ENCODE measurements at places on chromosomes 1 and 21.

- no peak for DNase-seq
These were observed 399.9 kb downstream of the HHAT start for GRCh38 chr1:210728437-210729149.

GRCh38 chr1:78369546-78369945, 121.2 kb upstream of the PTGFR start:
- DNase-seq: no peak

DNA sequence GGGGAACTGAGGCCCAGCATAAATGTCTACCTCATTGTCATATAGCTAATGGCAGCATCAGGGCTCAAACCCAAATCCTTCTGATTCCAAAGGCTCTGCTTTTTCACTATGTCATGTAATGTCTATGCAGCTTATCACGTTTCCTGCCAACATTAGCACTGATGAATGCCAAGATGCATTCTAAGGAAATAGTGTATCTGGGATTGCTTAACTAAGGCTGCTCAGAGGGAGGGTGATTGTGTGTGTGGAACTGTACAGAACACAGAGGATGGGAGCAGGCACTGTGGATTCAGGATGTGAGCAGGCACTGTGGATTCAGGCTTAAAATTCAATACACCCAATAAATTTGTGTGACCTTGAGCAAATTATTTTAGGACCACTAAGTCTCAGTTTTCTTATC, 456.4 kb upstream of the DEPDC1 start:
- DNase-seq: no peak

DNA sequence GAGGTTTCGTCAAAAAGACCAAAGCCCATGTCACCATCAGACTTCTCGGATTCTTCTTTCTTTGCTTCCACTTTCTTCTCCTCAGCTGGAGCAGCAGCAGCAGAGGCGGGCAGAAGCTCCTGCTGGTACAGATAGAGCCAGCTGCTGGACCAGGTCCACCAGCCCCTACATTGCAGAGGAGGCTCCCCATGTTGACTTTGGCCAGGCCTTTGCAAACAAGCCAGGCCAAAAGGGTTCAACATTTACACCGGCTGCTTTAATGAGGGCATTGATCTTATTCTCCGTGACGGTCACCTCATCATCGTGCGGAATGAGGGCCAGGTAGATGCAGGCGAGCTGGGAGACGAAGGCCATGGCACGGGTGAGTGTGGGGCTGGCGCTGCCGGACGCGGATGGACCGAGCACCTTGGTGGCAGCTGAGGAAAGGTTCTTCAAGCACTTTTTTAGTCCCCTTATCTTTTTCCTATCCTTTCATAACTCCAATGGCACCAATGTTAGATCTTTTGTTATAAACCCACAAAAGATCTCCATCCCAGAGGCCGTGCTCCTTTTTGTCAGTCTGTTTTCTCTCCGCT, 358.5 kb downstream of the RGS7 start:
- no peak for DNase-seq

DNA sequence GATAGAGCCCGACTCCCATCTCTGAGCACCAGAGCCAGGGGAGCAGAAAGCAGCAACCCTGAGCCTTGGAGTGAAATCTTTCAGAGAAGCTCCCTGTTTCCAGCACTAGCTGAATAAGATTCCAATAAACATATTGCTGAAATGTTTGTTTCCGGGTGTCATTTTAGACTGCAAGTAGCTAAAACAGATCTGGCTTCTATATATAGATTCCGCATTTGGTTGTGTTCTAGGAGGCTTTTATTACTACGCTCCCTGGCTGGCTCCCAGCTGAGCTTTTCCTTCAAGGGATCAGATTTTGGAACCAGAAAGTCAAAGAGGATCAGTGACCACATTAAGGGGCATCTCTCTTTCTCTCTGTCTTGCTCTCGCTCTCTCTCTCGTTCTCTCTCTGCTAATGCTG, 88.2 kb downstream of the PAPPA2 start:
- no peak for DNase-seq

- DNase-seq: no peak
These were observed 401 bp upstream of the ARHGEF10L start for GRCh38 chr1:17539118-17539476.

Data from stimulated activated CD8-positive, alpha-beta memory T cell treated with anti-CD3 and anti-CD28 coated beads, Interleukin-15, amount 100 ng/mL, for 4 hours (primary cell).